Pancreas (tissue), 10 donors: ENCODE measurements at places on chromosomes 2 and 18. TPM values are rescaled to one million over a fixed set of nuclear protein-coding genes. Genes with fewer than 3 reads are reported as not detected.

- DNase-seq = peak; percentile 3
Measured at GRCh38 chr2:128289439-128289838, 29.2 kb downstream of the HS6ST1 start.

GRCh38 chr2:689877-690510 is 12.8 kb upstream of the TMEM18 start:
- DNase-seq = peak; percentile 28

GRCh38 chr2:218230882-218231281 is 13.9 kb downstream of the ARPC2 start:
- DNase-seq = peak; percentile 49

- DNase-seq = no peak
Measured at GRCh38 chr18:55694291-55694690, 106.3 kb upstream of the TCF4 start.

DNA sequence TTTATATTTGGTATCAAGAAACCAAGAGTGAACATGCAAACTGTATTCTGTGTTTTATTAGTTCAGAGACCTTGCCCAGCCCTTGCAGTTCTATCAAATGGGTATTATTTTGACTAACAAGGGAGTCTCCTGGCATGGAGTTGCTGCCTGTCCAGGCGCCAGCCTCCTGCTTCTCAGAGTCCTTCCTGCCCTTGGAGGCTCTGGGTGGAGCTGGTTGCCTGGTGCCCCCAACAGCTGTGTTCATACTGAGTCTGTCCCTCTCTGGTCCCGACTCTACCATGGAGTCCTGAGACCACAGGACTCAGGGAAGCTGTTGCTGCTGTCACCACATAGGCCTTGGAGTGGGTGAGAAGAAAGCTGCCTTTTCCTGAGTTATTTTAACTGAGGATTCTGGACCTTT is 26.3 kb upstream of the GREB1 start:
- no peak for DNase-seq

DNA sequence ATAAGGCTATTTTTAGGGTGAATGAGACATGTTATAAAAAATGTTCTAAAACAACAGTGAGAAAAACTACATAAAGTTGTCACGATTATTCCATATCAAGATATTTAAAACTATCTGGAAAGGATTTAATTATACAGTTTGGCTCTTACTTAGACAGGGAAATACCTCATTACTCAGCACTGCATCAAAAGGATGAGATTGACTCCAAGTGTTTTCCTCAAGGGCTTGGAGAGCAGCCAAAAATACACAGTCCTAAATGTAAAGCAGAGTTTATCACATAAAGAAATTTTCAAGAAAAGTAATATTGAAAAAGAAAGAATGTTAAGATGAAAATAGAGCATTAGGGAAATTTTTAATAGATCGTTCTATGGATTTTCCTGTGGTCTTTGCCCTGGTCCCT is 285.5 kb upstream of the NETO1 start:
- DNase-seq = no peak

GRCh38 chr2:113275556-113276215 is 3.0 kb downstream of the PAX8 start:
- DNase-seq = no peak

DNA sequence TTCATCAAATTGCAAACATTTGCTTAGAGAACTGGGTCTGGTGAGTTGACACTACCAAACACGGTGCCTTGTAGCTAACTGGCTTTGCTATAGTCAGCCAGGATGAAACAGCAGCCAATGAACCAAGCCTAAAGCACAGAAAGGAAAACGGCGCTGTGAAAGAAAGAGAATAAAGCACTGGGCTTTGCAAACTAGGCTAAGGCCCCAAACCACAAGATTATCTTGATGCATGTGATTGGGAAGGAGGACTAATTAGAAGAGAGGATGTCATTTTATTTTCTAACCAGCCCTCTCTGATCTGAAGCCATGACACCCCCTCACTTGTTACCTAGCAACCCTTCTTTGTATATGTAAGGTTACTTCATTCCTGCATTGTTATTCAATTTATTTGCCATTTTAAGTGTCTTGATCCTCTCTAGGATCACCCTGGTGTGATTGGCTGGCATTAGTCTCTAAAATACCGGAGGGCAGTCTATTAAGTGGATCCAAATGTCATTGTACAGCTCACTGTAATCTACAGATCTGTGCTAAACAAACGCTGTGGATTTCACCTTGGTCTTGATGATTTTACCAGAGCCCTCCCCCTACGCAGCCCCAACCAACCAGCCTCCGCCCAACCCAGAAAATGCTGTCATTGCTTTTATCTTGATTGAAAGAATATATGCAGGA is 395.4 kb upstream of the ACVR2A start:
- DNase-seq = no peak

DNA sequence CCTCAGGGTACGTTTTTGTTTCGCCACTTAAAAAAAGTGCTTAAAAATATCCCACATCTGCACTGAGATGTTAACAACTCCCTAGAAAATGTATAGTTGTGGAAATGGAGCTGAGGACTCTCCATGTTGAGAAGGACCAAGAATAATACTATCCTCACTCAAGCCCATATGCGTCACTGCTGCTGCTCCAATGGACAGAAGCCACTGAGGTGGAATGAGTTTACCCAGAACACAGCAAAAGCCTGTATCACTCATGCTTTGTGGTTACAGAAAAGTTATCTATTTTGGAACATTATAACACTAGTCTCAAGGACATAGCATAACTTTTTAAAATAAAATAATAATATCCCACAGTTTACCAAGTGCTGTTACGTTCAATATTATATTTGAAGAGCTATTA is 31.9 kb downstream of the DSC3 start:
- DNase-seq = no peak

DNA sequence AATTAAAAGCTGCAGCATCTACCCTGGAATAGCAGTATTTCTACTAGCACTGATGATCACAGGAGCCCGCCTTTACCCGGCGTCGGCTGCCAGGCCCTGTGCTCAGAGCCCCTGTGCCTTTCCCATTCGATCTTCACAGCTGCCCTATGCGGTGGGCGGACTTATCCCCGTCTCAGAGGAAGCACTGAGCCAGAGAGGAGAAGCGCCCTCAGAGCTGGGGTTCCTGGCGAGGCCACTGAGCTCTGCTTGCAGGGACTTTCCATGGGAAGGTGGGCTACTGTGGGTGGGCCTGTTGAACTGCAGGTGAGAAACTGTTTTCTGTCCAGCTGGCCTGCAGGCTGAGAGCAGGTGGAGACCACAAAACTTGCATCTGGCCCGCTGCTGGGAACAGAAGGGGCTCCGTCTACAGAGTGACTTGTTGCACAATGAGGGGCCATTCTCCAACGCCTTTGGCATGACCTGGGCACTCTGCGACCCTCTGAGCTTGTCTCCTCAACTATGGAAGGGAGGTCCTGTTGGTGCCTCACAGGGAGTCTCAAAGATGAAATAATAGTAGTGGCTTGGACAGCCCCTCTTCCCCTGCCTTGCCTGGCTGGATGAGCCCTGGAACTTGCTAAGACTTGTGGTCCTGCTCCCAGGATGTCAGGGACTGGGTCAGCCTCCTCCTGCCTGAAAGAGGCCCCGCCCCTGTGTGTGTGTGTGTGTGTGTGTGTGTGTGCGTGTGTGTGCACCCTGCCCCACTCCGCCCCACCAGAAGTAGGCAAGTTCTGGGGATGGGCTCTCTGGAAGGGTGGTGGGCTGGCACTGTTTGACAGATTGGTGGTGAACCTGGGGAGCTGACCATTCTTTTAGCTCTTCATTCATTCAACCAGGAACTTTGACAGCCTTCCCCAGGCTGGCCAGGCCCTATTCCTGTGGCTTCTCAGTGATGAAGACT is 32.7 kb downstream of the GLI2 start:
- peak; percentile 38 for DNase-seq

The GATA6 gene
- 28.2 TPM for total RNA-seq

The ELAC1 gene
- total RNA-seq = 5.4 TPM

The CAPN14 gene
- not detected for total RNA-seq

The MCFD2 gene
- total RNA-seq = 180 TPM
